ENCODE measurements at places on chromosomes 3 and 15.

DNA sequence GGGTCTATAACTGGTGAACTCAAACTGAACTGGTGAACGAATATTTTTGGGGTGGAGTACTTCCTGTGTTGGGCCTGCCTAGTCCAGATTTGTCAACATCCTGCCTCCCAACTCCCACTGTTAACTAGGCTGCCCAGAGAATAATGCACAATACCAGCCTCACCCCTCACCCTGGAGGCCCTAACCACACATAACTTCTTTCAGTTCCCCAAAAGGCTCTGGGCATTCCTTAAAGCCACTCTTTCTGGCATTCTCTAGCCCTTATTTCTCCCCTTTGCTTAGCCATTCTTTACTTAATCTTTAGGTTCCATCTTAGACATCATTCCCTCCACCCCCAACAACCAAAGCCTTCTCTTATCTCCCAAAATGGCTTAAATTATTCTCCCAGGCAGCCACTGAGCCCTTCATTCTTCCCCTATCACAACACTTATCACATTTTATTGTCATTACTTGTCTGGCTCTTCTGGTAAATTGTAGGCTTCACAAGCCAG, 9.1 kb upstream of the SEC11A start:
- no peak for DNase-seq

- DNase-seq: no peak
These were observed 1.7 kb downstream of the LTK start for GRCh38 chr15:41511899-41512369.

GRCh38 chr3:126134219-126134975, 46.0 kb downstream of the ALDH1L1 start:
- DNase-seq: no peak

- DNase-seq: no peak
These were observed 456.1 kb downstream of the MFSD1 start for GRCh38 chr3:159257954-159258353.

DNA sequence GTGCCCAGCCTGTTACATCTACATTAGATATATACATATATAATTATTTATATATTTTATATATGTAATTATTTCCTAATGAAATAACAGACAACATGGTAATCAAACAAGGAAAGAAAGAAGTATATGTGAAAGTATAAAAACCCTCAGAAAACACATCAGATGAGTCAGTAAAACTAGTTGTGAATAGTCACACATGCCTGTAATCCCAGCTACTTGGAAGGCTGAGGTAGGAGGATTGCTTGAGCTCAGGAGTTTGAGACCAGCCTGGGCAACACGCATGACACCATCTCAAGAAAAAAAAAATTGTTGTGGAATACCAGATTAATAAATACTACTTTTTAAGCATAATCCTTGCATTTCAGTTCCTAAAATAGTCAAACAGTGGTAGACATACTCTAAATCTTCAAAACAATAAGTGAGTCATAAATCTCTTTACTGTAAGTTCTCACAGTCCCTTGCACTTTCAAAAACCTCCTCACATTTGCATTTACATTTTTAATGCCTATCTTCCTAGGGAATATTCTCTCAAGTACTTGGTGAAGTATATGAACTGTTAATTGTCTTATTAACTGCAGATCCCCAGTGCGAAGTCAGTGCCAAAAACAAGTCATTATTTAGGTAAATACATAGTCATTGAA, 106.5 kb downstream of the MYO9A start:
- DNase-seq: no peak

GRCh38 chr15:52788099-52788986, 1.8 kb downstream of the ONECUT1 start:
- no peak for DNase-seq

GRCh38 chr3:88996691-88997090, 110.7 kb upstream of the EPHA3 start:
- DNase-seq: no peak

DNA sequence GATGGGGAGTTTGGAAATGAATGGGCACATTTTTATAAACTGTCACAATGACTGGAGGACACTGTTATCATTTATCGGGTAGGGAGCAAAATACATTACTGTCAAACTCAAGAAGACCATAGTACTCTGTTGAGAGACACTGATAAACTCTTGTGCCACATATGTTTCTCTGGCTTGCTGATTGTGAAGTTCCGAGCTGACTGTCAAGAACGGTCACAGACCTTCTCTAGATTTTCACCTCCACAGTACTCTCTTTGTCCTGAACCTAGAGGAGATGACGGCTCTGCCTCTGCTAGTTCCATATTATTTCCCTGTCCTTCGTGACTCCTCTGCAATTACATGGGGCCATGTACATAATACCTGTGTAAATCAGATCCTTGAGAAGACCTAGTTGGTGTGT, 451.9 kb downstream of the LPP start:
- no peak for DNase-seq

DNA sequence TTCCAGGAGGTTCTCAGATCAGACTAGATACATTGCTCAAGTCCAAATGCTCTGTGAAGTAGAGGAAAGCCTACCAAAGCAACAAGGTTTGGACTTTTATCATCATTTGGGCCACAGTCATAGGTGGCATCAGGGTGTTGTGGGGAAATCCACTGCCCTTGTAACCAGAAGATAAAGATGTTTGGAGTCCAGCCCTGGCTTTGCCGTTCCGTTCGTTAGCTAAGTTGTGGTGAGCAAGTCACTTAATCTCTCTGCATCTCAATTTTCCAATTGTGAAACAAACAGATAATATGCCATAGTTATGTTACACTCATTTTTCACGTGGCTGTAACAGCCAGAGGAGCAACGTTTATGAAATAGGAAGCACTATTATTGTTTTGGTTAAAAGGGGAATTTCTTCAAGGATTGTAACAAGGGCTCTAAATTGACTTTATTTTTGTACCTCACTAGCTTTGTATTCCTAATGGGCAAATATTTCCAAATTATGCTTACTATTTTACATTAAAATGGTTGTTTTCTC, 125.6 kb downstream of the CD47 start:
- DNase-seq: no peak

- DNase-seq: no peak
These were observed 22.4 kb downstream of the MCTP2 start for GRCh38 chr15:94253742-94254141.

Measured in GM04503 (cell line).